Neural progenitor cell (in vitro differentiated cells): ENCODE measurements at places on chromosomes 6 and 20. TPM values are rescaled to one million over a fixed set of nuclear protein-coding genes. Genes with fewer than 3 reads are reported as not detected.

Gene C20orf141
- total RNA-seq = not detected in 2 replicates

Gene EYA4
- total RNA-seq = 2.3 and 2.4 TPM in 2 replicates

Gene SPEF1
- 0.34 and 1.2 TPM in 2 replicates for total RNA-seq

Gene CYP21A2
- 0.09 TPM in 1 of 2 replicates, not detected in the other for total RNA-seq

Gene MRAP2
- total RNA-seq = 0.59 and 0.75 TPM in 2 replicates

Gene ERGIC3
- total RNA-seq = 271 and 383 TPM in 2 replicates

Gene NAPB
- total RNA-seq = 19.8 and 23.8 TPM in 2 replicates

Gene GFRAL
- not detected in 2 replicates for total RNA-seq

Gene COL11A2
- 0.49 and 0.99 TPM in 2 replicates for total RNA-seq

Gene PCMTD2
- 101 and 105 TPM in 2 replicates for total RNA-seq

Gene SDC4
- 19.3 and 27.6 TPM in 2 replicates for total RNA-seq

Gene LRRC73
- total RNA-seq = 0.37 TPM in 1 of 2 replicates, not detected in the other

Gene SCRT2
- not detected in 2 replicates for total RNA-seq

Gene TPD52L2
- 66.6 and 80.1 TPM in 2 replicates for total RNA-seq

Gene GABRR1
- total RNA-seq = not detected in 2 replicates

Gene CCDC170
- 0.06 and 0.07 TPM in 2 replicates for total RNA-seq

Gene FOXQ1
- not detected in 2 replicates for total RNA-seq
